ENCODE measurements at places on chromosomes 5 and 9. TPM values are rescaled to one million over a fixed set of nuclear protein-coding genes. Genes with fewer than 3 reads are reported as not detected.

GRCh38 chr9:131276094-131276888, at the start of gene FAM78A:
TSS of gene FAM78A (minus strand) at chr9:131276510. CDS start at chr9:131276179, 331 bp downstream.
- DNase-seq, result peak; percentile 60

- no peak for DNase-seq
Measured at GRCh38 chr9:114449236-114449635, 56.0 kb downstream of the WHRN start.

DNA sequence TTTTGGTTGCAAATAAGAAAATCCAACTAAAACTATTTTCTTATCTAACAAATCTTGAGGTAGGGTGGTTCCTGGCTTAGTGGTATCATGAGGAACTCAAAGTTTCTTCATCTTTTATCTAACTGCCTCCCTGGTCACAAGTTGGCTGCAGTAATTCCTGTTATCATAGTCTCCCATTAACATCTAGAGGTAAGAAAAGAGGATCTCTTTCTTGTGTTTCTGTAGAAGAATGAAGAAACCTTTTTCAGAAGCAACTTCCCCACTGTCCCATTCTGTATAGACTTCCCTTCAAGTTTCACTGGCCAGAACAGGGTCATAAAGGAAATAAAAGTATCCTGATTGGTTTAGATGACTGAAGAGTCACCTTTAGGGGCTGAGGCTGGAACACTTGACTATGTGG, 81.8 kb upstream of the ELL2 start:
- no peak for DNase-seq

DNA sequence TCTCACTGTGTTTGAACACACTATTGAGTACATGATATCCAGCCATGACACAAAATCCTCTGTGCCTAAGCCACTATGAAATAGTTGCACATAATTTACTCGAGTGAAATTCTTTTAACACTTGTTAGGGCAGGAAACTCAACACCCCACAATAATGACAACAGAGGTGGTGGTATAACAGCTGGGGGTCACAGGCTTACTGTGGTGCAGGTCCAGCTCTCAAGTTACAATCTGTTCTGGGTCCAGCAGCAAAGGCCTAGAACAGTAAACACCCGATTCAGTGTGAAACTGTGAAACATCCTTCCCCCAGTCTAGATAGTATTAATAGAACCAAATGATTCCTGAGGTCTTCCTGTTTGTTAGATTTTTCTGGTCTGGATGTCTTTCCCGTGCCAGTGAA, 102.9 kb upstream of the APC start:
- no peak for DNase-seq

- peak; percentile 81 for DNase-seq
Measured at GRCh38 chr5:15499528-15500324, at the start of gene FBXL7. TSS of gene FBXL7 (plus strand) at chr5:15500180.

DNA sequence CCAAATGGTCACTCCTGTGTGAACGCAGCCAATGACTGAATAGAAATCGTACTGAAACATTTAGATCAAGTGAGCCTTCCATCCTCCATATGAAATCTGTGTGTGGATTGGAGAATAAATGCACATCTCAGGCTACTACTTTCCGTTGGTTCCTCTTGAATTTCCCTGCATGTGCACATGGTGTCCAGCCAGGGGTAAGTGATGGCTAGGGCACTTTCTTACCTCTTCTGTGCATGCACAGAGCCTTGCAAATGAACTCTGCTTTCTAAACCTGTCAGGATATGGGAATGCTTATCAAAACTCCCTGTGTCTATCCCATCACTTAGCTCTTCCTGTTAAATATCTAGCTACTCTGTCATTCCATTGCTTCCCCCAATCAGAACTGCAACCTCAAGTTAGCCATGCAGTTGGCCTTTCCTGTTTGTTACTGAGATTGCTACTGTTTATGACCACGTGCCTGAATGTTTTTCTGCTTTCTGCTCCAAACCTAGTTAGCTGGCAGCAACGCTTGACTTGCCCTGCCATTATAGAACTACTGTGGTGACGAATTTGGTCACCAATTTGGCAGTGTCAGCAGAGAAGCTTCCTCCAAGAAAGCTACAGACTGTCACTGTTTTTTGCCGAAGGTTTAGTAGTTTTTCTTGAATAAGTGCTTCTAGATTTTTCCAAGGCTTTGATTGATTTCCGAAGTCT, 661.6 kb downstream of the LRRC70 start:
- no peak for DNase-seq

DNA sequence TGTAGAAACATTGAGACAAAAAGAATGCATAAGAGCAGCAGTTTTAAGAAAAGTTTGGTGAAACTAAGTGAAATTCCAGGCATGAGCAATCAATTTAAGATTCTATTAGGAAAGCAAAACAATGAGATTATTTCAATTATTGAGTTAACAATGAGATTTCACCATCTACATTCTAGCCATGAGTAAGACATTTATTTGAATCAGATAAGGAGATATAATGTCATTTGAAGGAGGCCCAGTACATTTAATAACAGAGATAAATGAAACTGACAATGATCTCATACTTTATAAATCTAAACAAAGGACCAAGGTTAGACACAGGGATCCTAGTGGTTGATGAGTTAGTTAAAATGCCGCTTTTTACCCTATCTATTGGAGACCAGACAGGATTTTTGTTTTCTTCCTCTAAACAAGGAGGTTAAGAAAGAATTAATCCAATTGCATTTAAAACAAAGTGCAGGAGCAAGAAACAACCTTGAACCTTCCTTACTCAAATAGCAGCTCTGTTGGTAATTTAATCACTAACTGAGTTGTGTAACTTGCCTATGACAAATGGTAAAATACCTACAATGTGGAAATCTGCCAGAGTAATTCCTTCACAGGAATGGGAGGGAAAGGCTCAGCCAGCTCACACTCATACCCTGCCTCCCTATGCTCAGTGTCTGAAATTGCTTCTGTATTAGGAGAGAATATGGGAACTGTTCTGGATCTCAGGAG, 103.5 kb upstream of the NR3C1 start:
- DNase-seq, result peak; percentile 11

DNA sequence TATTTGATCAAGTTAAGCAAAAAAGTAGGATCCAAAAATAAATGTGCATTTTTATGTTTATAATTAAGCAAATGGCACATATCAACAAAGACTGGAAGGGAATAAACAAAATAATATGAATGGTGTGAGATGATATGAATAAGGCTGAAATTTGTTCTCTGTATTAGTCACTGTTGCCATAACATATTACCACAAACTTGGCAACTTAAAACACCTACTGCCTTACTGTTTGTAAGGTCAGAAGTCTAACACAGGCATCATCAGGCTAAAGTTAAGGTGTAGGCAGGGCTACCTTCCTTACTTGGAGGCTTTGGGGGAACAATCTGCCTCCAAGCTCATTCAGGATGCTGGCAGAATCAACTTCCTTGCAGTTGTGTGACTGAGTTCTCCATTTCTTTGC, 19.3 kb downstream of the PGGT1B start:
- DNase-seq, result peak; percentile 3

DNA sequence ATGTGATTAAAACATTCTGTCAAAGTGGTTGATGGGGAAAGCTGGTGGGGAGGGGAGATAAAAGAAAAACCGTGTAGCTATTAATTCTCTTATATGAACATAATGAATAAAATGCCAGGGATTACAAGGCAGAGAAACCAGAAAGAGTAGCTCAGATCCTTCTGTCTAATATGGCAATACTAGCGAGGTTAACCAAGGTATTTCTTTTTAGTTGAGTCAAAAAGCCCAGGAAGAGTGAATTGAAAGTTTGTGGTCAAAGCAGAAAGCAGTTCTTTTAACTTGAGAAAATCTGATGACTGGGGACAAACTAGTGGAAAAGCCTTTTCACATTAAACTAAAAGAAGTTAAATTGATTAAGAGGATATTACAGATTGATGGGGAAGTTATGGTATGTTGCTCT, 76.0 kb downstream of the ERBIN start:
- no peak for DNase-seq

GRCh38 chr9:79639354-79639753, 67.6 kb downstream of the TLE4 start:
- no peak for DNase-seq

The MARVELD2 gene
- polyA plus RNA-seq, result 5.7 TPM

Measured in endothelial cell of umbilical vein (primary cell).